ENCODE measurements at places on chromosomes 12 and 14.

GRCh38 chr14:100610511-100611217, 23.4 kb upstream of the BEGAIN start:
- no peak for DNase-seq

DNA sequence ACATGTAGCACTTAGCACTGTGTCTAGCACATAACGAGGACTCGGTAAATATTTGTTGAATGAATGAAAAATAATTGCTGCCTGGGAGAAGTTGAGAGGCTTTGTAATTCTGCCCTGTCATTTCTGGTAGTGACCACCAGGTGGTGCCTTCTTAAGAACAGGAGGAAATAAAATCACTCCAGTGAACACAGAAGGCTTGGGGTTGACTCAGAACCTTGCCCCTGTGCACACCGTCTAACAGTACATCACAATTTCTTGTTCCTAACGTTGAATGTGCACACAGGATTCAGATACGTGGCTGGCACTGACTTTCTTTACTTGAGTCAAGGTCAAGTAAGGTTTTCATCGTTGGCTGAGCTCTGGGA, 91.8 kb downstream of the RGS6 start:
- DNase-seq = no peak

GRCh38 chr12:44875417-44875953, 630 bp downstream of the NELL2 start:
- peak; percentile 16 for DNase-seq

- no peak for DNase-seq
Observed at GRCh38 chr12:68924546-68924945, 8.4 kb downstream of the CPM start.

GRCh38 chr12:92216092-92216491, 70.4 kb upstream of the BTG1 start:
- DNase-seq = no peak

- no peak for DNase-seq
Observed at GRCh38 chr12:98453070-98453469, 62.3 kb upstream of the TMPO start.

DNA sequence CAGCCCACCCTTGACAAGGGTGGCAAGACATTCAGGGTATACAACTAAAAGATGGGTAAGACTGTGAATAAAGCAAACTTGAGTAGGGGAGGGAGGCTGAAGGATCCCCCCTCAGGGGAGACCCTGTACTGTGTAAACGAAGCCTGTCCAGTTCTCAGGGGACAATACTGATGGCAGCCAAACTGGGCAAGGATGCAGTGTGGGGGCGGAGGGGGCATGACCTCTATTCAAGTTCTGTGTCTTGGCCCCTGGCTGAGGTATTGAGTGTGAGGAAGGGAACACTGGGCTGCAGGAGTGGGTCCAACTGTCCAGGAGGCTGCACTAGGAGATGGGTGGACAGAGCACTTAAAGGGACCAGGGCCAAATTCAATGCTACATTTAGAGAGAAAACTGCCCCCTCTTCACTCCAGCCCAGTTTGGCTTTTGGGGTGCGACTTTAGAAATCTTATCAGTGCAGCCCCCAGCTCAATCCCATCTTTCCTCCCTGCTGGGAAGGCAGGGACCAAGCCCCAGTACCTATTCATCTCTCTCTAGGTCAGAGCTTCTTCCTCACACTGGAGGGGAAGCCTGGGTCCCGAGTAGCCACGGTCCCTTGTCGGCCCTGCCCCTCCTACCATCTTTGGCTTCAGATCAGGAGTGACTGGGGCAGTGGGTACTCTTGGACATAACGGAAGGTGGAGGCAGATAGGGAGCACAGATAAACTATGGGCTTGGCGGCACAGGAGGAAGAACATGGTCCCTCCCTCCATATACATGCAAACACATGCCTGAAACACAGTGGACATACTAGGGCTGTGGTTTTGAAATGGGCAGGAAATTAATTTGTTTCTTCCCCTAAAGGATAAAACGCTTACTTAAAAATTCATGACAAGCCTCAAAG, 11.8 kb downstream of the SLC39A5 start:
- no peak for DNase-seq

- no peak for DNase-seq
Observed at GRCh38 chr12:19792028-19792427, 352.7 kb downstream of the AEBP2 start.

DNA sequence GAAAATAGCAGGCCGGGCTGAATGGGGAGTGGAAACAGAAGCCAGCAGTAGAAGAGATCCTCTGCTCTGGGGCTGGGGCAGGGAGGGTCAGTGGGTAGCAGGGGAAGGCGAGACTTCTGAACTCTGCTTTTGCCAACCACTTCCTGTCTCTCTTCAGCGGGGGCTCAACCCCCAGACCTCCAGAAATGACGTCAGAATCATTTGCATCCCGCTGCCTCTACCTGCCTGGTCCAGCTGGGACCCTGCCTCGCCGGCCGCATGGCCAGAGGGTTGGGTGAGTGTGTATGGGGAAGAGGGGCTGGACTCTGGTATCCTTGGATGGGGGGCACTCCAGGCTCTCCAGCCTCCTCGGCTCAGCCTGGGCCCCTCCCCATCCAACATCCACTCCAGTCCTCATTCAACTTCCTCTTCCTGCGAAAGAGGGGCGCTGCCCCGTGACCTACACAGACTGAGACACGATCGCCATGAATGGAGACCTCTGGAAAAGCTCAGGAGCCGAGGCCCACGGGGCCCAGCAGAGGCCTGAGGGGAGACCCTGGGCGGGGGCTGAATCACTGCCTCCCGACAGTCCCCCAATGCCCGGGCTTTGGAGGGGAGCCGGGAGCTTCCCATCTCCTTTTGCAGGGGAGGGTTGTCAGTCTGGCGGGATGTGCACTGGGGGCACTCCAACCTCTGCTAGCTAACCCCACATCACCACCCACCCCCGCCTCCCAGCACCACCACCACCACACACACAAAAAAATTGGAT, 458 bp upstream of the HOXC4 start:
- DNase-seq = peak; percentile 43

DNA sequence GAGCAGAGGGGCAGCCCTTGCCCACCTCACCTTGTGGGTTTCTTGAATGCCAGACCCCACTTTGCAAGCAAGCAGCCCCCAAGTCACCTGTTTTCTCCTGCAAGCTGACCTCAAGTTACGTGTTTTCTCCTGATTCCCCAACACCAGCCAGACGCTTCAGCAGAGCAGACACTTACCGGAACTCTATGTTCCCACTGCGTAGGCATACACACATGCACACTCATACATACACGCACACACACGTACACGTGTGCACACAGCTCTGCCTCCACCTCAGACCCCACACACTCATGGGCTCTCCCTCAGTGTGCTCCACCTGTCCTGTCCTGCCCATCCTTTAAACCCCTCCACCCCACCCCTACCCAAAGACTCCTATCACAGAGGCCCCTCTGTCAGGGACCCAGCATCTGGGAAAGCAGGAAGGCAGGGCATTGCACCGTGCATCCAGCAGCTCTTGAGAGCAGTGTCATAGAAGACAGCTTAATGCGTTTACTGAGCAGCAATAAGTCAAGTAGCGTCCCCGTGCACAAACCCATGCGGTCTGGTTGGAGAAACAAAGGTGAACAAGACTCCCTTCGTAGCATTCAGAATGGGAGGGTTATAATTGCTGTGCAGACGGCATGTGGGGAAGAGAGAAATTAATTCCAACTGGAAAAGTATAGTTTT, 44.4 kb downstream of the TMEM63C start:
- DNase-seq = no peak

- no peak for DNase-seq
Observed at GRCh38 chr14:54603362-54603761, 36.4 kb downstream of the SAMD4A start.

GRCh38 chr12:121224591-121224990, 14.7 kb downstream of the P2RX4 start:
- no peak for DNase-seq

- DNase-seq = no peak
Observed at GRCh38 chr12:7090222-7090998, 1.8 kb downstream of the C1R start.

DNA sequence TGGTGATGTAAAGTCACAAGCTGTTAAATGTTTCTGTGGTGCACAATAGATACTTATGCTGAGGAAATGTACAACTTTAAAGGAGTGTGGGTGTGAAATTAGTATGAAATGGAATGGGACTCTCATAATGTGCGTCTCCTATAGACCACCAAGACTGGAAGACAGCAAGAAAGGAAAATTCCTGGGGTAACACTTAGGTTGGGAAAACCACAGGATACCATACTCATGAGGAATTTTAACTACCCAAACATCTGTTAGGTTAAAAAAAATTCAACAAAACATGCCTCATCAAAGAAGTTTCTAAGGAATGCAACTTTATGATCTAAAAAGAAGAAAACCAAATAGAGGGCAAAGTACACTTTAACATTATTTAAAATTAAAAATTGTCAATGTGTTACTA, 113.7 kb upstream of the MYF6 start:
- no peak for DNase-seq
